ENCODE measurements at places on chromosomes 12 and 14. TPM values are rescaled to one million over a fixed set of nuclear protein-coding genes. Genes with fewer than 3 reads are reported as not detected.

Gene SLC7A7
- 0.54 TPM for total RNA-seq

Gene PUS1
- total RNA-seq: 50.9 TPM

Gene NFE2
- total RNA-seq: not detected

Gene MAPKAPK5
- total RNA-seq: 81.6 TPM

Gene EIF2S1
- 108 TPM for total RNA-seq

DNA sequence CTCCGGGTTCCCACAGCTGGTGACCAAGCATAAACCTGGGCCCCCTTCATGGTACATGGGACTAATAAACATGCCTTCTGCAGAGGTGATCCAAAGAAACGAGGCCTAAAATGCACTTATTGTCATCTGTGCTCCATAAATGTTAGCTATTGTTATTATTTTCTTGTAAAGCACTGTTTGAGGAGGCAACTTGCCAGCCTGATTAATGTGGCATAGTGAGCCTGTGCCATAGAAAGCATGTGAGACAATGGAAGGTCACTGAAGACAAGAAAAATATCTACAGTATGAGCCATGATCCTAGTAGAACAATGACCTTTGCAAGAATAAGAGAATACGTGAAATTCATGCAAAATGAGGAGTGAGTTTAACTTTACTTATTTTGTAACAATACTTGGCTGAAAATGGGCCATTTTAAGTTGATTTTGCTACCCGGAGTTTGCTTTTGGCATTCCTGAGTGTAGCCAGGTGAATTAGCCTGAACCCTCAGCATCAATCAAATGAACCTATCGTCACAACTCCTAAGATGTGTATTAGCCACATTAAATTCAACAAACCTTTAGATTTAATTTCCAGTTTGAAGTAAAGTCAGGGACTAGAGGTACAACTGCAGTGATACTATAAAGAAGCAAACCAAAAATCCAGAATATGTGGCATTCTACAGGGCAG is 52.2 kb downstream of the CPM start:
- DNase-seq: no peak

- no peak for DNase-seq
Measured at GRCh38 chr14:51828017-51828797, 32.2 kb upstream of the GNG2 start.

GRCh38 chr12:65970821-65971220 is 146.5 kb downstream of the HMGA2 start:
- DNase-seq: no peak

DNA sequence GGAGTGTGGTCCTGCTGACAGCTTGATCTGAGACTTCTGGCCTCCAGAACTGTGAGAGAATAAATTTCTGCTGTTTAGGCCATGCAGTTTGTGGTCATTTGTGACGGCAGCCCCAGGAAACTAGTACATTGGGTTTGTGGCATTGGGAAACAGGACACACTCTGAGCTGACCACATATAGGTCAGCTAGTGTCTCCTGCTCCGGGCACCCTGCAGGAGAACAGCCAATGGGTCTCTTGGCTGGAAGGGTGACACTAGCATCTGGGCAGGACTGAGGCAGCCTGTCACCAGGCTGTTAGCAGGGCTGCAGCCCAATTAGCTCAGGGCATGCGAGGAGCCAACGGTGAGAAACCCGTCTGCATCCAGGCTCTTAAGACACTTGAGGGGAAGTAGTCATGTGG is 83.2 kb downstream of the PITPNM2 start:
- DNase-seq: no peak

DNA sequence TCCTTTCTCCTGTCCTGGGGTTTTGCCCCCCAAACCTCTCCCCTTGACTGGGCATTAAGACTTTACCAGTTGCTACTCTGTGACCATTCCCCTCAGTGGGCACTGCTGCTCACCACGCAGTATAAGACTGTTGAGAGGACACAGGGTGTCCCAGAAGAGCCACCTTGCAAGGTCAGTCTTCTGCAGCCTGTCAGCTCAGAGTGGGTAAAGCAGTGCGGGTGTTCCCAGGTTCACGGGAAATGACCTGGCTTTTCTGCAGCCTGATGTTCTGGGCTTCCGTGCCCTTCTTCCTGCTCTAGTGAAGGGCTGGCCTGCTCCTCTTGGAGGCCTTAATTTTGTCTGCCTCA is 34.2 kb downstream of the KCNA1 start:
- DNase-seq: no peak

- DNase-seq: no peak
Measured at GRCh38 chr12:47270782-47271664, 191.3 kb upstream of the AMIGO2 start.

GRCh38 chr12:103623716-103624115 is 36.6 kb downstream of the STAB2 start:
- DNase-seq: no peak

- DNase-seq: no peak
Measured at GRCh38 chr12:125852116-125852515, 786.9 kb downstream of the AACS start.

- DNase-seq: no peak
Measured at GRCh38 chr12:68565391-68565903, 45.3 kb upstream of the RAP1B start.

DNA sequence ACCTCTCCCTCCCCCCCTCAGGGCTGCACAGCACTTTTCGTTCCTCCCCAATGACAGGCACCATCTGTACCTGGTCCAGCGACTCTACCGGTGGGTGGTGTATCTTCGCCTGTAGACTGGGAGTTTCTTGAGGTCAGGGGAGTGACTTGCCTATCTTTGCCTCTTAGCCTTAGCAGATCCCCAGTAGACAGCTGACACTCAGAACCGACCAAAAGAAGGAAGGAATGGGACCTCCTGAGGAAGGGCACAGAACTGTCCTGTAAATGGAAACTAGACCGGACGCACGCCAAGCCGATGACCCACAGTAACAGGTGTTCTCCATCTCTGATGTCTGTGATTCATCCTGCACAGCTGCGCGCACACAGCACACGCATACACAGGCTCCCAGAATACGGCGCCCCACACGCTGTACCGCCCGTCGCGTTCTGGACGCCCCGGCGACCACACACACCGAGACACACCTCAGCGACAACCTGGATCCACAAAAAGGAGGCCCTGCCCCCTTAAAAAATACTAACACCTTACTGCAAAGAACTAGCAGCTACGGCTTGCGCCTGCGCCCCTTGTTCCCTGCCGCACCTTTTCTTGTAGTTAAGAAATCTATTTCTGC is 673 bp upstream of the TTC9 start:
- DNase-seq: no peak

All from neural crest cell (in vitro differentiated cells).